ENCODE measurements at places on chromosomes 12 and 14.
A peak's percentile ranks its signal among the peaks of the same experiment; 100 is the strongest.

GRCh38 chr12:79983986-79984620 lies 49.2 kb upstream of the PPP1R12A start:
- DNase-seq = no peak

- DNase-seq = no peak
Observed at GRCh38 chr12:111407377-111408115, 1.8 kb downstream of the SH2B3 start.

DNA sequence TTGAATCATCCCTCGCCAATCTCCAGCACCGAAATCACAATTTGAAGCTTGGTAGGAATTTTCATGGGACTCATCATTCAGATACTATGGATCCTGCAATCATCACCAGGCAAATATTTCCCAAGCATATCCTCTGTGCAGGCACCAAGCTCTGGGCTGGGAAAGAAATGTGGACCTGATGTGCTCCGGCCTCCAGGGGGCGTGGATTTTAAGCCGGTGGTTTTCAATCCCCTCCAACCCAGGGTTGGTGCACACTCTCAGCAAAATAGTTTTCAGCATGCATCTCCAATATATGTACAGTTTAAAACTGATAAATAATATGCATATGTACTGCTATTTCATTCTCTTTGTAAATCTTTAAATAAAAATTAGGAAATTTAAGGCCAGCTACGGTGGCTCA lies 98.9 kb downstream of the RBM19 start:
- DNase-seq = peak; percentile 57

GRCh38 chr12:13452955-13453570 lies 256.5 kb downstream of the EMP1 start:
- no peak for DNase-seq

DNA sequence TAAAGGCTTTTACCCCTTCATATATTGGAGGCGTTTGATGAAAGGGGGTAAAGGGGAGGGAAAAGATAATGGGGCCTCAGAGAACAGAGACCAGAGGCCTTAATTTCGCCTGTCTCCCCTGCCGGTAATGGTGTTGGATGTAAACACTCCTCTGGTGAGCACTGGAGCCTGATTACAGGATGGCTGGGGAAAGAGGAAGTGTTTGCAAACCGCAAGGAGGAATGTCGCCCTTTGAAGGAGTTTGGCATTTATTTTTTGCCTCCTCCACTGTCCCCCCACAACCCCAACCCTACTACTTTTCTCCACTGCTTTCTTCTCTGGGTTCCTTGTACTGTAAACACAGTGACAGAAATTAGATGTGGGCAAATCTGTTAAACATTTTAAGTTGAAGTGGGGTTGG lies 211.9 kb upstream of the TBX3 start:
- DNase-seq = no peak

GRCh38 chr12:101795013-101795412 lies 35.7 kb downstream of the GNPTAB start:
- no peak for DNase-seq

DNA sequence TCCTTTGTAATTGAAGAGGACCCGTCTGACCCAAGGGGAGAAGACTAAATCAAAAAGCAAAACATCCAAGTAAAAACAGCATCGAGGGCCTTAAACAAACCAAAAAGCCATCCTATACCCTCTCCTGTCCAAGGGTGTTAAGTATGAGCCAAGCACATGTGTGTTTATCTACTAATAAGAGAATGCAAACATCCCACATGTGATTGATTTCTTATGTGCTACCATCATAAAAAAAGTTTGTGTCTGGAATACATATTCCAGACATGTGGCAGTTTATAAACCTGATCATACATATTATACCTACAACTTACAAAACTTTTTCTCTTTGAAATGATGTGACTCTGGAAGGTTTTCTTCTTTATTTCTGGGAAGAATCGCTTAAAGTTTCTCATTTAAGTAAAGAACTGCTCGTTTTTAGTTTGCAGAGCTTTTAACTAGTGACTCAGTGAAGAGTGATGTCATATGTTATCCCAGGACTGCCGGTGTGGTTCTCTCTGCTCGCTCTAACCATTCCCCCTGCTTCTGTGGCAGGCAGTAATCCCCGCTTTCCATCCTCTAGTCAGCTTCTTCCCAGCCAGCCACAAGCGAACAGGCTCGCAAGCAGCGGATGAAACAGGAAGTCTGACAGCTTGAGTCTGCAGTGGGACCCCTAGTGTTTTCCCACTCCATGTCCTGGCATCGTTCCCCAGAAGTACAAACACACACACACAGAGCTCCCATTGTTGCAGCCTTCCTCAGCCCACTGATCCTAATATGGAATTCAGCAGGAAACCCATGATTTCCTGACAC lies 431 bp upstream of the RHOJ start:
- no peak for DNase-seq

GRCh38 chr12:2289525-2289924 lies 236.7 kb downstream of the CACNA1C start:
- DNase-seq = no peak

DNA sequence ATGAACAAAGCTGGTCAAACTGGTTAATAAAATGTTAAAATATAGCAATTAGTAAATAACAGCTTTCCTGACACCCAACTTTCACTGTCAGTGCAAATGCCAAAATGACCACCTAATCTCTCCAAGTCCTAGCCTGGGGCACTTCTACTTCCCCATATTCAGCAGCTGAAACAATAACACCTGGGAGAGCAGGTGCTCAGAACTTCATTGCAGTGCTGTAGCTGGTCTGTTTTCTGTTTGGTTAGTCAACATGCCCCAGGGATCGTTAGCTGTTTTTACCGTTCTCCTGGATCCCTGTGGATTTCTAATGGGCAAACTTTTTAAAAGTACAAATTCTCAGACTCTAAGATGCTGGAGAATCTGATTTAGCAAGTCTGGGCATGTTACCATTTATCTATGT lies 759.7 kb downstream of the GALC start:
- DNase-seq = no peak

DNA sequence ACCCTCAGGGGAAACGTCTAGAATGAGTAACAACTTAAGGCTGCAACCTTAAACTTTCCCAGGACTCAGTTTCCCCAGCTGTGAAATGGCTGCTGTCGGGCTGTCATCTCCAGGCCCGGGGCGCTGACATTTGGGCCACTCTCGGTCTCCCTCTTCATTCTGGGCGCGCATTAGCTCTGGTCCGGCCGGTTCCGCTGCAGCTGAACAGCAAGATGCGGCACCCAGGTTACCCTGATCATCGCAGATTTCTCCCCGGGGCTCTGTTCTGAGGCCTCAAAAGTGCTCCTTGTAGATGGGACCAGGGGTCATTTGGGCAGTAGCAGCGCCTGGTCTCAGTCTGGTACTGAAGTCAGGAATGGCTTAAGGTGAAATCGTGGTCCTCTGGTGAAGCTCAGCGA lies 890 bp upstream of the BCL7A start:
- no peak for DNase-seq

GRCh38 chr12:45214749-45215418 lies 1.0 kb upstream of the ANO6 start:
- DNase-seq = no peak

GRCh38 chr12:121781998-121782979 lies 11.2 kb downstream of the RHOF start:
- no peak for DNase-seq

DNA sequence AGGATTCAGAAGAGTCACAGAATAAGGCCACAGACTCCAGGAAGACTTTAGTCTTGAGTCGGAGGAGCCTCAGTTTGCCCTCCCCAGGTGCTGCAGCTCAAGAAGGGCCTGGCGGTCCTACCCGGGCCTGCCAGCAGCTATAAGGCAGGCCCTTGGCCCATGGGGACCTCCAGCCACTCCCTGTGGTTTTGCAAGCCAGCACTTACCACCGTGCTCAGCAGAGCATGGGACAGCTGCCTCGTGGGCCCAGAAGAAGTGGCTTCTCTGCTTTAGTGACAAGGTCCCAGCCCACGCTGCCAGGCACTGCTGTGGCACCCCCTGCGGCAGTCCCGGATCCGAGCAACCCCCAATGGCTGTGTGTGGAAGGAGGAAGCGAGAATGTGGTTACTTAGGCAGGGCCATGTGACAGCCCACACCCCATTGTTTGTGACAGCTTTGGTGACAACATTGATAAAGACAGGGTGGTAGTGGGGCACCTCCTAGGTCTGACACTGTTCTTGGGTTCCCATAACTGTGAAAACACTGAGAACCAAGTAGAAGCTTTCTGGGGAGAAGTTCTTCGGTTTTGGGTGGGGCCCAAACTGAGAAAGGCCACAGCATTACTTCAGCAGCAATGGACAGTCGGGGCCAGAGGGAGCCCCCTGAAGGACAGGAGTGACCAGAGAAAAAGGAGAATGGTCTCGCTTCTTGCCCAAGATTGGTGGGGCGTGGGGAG lies at the start of gene SELPLG:
Gene SELPLG, minus strand, starts transcription at position 361 of the 715 bp plus-strand sequence. CDS start 9,587 bp downstream, outside the sequence.
- DNase-seq = peak; percentile 22

DNA sequence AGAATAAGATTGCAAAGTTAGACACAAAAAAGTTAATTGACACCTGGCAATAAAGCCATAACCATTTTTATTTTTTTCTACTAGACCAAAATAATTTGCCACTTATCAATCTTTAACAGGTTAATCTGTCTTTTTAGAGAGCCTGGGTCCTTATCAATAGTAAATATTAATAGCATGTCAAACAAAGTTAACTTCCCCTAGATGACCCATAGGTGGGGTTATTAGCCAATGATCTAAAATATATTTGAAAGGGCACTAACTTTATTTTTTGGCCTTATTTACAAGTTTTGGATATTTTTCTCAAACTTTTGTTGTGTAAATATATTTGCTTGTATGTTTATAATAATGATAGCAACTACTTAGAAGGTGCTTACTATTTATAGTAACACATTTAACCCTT lies 3.9 kb downstream of the ANKRD33 start:
- peak; percentile 17 for DNase-seq

DNA sequence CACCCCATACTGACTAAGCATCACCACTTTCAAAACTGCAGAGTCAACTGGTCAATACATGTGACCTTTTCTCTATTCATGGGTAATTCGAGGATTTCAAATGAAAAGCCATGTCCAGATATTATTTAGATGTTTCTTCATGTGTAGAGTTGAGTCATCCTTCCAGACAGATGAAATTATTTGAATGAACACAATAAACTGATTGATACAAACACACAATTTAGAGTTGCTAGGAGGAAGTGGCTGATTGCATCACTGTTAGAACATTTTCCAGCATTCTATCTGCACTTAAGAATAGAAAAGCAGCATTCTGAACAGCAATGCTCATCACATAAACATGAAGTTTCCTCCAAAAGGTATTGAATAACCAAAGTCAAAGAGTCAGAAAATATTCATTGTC lies 273.5 kb upstream of the SOX5 start:
- DNase-seq = no peak

Data from D341Med (cell line).